ENCODE measurements at places on chromosomes 7 and 10.

DNA sequence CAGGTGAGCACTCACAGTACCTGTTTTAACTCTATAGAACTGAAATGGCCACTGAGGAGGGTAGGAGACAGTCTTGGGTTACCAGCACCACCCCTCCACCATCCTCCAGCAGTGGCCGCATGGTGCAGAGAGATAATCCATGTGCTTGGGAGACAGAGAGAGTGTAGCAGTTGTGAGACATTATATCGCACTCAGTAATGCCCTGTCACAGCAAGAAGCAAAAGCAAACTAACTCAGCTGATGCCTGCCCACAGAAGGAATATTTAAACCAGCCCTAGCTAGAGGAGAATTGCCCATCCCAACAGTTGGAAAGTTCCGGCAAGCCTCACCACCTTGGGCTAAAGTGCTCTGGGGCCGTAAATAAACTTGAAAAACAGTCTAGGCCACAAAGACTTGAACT lies 58.8 kb upstream of the HBP1 start:
- no peak for DNase-seq

- DNase-seq: no peak
These were observed 174.7 kb upstream of the TNRC18 start for GRCh38 chr7:5598261-5598761.

GRCh38 chr10:132407243-132407746 lies 10.3 kb downstream of the PWWP2B start:
- DNase-seq: peak; percentile 94

GRCh38 chr10:132355754-132356153 lies 23.8 kb downstream of the LRRC27 start:
- no peak for DNase-seq

DNA sequence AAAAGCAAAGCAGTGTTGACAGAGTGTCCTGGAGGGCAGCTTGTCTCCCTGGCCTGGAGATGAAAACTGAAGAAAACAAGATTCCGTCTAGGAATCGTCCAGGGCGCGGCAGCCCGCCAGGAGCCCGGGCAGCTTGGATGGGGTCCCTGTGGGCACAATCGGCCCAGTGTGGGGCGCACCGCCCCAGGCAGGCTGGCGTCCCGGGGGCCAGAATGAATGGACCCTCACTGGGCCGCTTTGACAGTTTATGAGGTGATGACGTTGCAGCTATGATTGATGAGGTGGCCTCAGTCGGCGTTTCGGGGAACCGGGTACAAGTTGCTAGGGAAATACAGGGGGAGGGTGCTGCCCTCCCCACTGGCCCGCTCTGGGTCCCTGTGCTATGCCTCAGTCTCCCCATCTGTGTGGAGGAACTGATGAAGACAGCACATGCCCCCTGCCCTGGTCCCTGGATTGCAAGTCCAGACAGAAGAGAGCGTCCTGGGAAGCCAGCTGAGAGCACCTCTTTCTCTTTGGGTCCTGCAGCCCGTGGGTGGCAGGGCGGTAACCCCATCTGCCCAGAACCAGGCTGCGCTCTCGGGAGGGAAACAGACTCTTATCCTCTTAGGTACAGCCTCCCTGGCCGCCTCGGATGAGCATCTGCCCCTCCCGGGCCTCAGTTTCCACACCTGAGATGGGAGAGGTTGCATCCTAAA lies 131.3 kb downstream of the LHPP start:
- no peak for DNase-seq

- DNase-seq: no peak
These were observed 186.2 kb downstream of the HIBADH start for GRCh38 chr7:27476493-27476892.

DNA sequence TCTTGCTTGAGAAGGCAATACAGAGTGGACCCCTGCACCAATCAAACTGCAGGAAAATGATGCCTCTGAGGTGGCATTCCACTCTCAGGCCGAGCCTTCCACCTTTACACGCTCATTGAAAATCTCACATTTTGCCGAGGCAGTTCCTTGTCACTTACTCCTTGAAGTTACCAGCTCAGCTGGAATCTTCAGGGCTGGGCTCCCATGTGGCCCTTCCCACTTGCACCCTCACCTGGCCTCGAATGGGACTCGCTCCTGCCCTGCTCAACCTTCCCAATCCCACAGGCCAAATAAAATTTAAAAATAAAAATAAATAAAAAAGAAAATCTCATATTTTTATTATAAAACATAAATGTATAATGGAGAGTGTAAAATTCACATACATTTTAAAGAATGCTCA lies 790.7 kb upstream of the COBL start:
- DNase-seq: no peak

DNA sequence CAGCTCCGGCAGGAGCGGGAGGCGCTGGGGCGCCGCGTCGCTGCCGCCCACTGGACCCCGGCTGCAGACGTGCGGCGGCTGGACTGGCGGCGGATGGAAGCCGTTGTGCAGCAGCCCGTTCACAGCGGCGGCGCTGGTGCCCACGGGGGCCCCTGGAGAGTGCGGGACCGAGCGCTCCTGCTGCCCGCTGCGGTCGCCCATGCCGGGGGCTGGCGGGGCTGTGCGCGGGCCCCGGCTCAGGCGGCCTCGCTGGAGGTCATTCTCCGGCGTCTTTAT lies 413 bp downstream of the PANK1 start:
- no peak for DNase-seq

- no peak for DNase-seq
These were observed 44.0 kb downstream of the HIPK2 start for GRCh38 chr7:139733751-139734150.

DNA sequence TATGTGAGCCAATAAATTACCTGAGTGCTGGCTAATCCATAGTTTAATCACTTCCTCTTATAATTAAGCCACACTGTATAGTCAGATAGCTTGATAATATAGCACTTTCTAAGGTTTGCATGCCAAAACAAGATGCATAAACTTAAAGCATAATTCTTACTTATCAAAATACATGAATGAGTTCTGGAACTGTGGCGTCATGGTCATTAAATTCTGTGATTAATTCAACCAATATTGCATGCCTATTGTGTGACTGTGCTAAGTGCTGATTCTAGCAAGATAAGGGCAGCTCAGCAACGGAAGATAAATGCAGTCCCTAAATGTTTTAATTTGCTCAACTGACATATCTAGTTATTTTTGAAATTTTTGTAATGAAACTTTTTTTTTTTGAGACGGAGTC lies 29.7 kb downstream of the HOXA1 start:
- no peak for DNase-seq

DNA sequence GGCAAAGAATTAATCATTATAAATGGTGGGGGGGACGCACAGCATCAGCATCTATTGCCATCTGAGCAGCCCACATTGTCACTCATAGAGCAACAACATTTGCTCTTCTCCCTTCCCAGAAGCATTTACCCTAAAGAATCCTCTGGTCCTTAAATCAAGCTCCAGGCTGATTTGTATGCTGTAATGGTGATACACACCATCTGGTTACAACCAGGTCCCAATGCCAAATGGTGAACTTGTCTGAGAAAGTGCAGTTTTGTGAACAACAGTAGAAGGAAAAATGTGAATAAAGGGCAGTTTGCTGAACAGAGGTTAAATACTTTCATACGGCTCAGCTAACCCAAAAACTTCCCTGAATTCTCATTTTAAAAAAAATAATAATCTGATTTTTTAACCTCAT lies 38.8 kb upstream of the TCF7L2 start:
- no peak for DNase-seq

- DNase-seq: no peak
These were observed 67.4 kb downstream of the LRRC18 start for GRCh38 chr10:48872234-48872633.

- no peak for DNase-seq
These were observed 10.2 kb downstream of the PLEKHA8 start for GRCh38 chr7:30038196-30038980.

DNA sequence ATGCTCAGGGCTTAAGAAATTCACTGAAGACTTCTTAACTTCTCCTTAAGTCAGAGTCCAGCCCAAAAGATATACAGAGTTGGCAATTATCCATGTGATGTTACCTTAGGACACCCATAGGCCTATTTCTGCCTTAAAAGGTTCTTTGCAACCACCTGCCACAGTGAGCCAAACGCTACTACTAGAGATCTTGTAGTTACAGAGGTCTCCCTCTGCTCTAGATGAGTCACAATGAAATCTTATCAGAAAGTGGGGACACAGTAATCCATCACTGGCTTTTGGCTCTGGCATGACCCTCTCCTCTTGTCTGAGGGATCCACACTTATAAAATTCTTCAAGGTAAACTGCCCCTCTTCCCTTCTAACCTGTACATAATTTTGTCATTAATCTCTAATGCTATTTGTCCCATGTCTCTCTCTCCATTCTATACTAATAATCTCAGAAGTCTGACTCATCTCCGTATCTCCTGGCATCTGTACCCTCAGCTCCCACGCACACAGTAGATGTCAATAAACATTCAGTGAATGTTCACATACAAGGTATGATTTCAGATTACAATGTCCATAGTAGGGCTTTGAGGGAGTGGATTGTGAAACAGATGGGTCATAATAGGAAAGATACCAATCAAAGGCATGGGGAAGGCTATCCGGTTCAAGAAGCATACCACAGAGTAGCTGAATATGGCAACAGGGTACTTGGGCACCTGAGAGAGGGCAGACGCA lies 112.1 kb downstream of the SGMS1 start:
- DNase-seq: no peak

DNA sequence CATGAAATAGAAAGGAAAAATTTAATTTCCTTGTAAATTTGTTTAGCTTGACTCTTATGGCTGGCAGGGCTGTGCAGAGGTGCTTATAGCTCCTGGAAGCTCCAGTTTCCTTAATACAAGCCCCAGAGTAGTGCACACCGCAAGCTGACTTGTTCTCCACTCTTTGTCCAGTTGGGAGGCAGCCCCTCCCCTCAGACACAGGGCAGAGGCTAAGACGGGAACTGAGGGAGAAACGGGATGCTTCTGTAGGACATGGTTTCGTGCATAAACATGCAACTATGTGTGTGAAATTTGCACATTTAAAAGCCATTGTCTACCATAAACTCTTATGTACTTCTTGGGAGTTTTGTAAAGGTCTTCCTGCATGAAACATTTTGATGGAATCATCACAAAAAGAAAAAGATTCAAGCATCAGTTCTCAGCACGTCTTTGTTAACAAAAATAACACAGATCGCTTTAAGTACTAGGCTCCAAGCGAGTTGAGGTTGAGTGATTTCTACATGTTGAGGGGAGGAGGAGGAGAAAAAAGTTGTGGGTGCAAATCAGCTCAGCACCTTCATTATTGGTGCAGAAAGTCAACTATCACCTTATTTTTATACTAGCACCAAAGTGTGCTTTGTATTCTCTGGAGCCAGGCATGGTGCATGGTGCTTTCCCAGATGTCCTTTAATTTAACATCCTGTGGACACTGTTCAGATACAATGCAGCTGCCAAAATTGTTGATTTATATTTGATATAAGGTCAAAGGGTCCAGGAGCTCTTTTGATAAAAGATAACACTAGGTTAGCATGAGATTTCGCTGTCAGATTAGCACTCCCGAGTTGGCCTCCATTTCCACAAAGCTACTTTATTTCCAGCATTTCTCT lies 124.5 kb downstream of the CHN2 start:
- DNase-seq: no peak

DNA sequence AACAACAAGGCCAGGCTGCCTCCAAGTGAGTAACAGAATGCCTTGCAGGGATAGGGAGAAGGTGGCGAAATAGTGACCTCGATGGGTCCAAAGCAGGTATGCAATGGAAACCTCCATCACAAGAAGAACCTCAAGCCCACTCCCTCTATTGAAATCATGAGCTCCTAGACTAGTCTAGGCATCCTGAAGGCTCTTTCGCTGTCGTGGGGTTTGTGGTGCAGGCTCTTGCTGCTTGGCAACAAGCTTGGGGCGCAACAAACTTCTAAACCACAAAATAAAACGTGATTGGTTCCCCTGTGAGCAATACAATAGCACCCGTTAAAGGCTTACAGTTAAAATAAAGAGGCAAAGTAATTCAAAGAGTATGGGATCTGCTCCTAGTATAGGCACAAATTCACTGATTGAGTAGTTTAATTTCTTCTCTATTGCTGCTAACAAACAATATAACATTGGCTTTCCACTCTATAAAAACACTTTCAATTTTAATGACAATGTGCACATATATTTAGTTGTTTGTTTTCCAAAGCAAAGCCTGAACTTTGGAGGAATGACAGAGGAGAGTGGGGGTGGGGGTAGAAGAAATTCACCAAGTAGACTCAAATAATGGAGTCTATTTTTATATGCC lies 64.1 kb downstream of the C10orf67 start:
- no peak for DNase-seq

DNA sequence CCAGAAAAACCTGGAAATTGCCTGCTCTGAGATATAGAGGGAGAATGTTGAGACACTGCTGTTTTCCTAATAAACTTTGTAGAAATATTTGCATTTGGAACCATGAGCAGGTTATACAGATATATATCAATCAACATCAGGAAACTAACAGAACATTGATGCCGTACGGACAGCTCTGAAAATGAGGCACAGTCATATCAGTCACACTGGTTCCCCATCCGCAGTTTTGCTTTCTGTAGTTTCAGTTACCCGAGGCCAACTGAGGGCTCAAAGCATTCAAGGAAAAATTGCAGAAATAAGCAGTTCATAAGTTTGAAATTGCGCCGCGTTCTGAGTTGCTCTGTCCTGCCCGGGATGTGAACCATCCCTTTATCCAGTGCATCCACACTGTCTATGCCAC lies 137.9 kb downstream of the KLF6 start:
- no peak for DNase-seq

DNA sequence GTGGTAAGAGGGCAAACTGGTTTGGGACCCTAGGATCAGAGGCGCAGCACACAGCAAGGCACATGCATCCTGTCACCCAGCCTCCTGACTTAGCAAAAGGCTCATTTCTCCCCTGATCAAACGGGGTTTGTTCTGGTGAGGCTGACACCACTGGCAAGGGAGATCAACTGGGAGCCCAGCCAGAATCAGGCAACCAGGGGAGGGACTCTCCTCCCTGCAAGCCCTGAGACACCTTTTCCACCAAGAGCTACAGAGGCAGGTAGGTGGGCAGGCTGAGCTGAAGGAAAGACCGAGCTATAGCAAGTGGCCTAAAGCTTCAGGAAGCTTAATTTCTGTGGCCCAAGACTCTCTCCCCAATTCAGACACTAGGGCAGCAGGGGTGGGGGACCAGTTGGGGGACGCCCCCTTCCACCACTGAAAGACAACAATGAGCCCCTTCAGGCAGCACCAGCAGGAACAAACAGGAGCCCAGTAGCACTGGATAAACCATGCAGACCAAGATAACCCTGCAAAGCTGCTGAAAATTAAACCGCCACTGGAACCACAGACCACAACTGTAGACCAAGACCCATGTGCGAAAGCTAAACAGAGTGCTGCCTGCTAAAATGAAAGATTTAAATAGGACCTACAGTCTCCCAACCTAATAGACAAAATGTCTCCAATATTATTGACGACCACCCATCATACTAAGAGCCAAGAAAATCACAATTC lies 27.1 kb upstream of the SAR1A start:
- no peak for DNase-seq

- DNase-seq: no peak
These were observed 212.5 kb downstream of the DGKB start for GRCh38 chr7:14690075-14690474.

DNA sequence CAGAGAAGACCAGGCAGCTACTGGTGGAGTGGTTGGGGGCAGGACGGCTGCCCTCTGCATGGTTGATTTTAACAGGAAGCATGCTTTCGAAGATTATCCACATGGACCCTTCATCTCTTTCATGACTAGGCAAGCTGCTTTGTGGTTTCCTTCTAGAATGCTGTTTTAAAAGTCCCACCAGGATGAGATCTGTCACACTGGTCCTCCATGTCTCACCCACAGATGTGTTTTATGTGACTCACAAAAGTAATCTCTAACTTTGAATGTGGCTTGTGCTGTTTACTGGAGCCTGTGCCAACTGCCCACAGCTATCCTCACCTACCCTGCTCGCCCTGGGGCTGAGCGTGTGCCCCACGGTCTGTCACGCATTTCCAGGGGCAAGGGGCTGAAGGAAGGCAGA lies 188.8 kb downstream of the GFRA1 start:
- DNase-seq: no peak
